ENCODE measurements at places on chromosomes 3 and 15. TPM values are rescaled to one million over a fixed set of nuclear protein-coding genes. Genes with fewer than 3 reads are reported as not detected.

DNA sequence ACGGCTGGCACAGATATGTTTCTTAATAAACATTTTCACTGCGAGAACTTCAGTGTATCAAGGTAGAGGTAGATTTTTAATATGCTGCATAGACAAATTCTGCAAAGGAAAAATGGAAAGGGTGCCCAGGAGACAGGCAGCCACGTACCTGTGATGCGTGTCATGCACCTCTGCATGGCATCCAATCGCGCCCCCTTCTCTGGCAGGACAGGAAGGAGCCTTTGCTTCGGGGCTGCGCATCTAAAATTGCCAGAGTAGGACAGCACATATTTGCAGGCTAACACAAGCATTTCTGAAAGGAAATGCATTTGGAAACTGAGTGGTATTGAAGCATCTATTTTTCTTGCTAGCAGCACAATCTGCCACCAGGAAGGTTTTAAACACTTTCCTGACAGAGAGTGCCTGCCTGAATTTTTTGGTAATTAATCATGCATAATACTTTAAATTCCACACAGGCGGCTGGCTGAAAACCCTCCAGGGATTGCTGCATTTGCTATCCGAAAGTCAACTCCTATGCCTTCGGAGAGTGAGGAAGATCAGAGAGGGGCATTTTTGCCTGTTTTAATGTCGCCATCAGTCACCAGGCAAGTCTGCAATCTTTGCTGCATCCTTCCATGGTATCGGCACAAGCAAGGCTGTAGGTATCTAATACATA lies 165.1 kb upstream of the ATP10A start:
- no peak for DNase-seq
- H3K27ac ChIP-seq = no peak overlapping the region
- no peaks in the 10 kb centered on the region for H3K27me3 ChIP-seq
- no peaks in the 10 kb centered on the region for H3K36me3 ChIP-seq
- no peak overlapping the region for H3K4me3 ChIP-seq

- H3K27me3 ChIP-seq = no peaks in the 10 kb centered on the region
- no peak overlapping the region for H3K27ac ChIP-seq
- no peaks in the 10 kb centered on the region for H3K4me1 ChIP-seq
- no peak for DNase-seq
- no peak overlapping the region for H3K4me3 ChIP-seq
Observed at GRCh38 chr15:31245756-31246155, 80.9 kb upstream of the KLF13 start.

GRCh38 chr15:72182673-72183072 lies 14.9 kb downstream of the GRAMD2A start:
- H3K36me3 ChIP-seq = no peaks in the 10 kb centered on the region
- H3K4me3 ChIP-seq = no peak overlapping the region
- H3K27ac ChIP-seq = no peak overlapping the region
- H3K4me1 ChIP-seq = peaks cover 11% of the 10 kb centered on the region
- no peak for DNase-seq

The ISLR2 gene
- 0.29 TPM for total RNA-seq

- H3K4me3 ChIP-seq = no peak overlapping the region
- no peaks in the 10 kb centered on the region for H3K27me3 ChIP-seq
- no peak for DNase-seq
- no peak overlapping the region for H3K27ac ChIP-seq
- no peaks in the 10 kb centered on the region for H3K4me1 ChIP-seq
Observed at GRCh38 chr3:184633237-184633579, 71.6 kb downstream of the EPHB3 start.

- no peaks in the 10 kb centered on the region for H3K27me3 ChIP-seq
- H3K4me1 ChIP-seq = no peaks in the 10 kb centered on the region
- H3K36me3 ChIP-seq = no peaks in the 10 kb centered on the region
- H3K4me3 ChIP-seq = no peak overlapping the region
- H3K27ac ChIP-seq = no peak overlapping the region
Observed at GRCh38 chr3:2078821-2079220, 19.8 kb upstream of the CNTN4 start.

The MKRN3 gene
- total RNA-seq = 14.2 TPM

The BMF gene
- 2.2 TPM for total RNA-seq

The WDR72 gene
- total RNA-seq = under 0.01 TPM

- H3K27ac ChIP-seq = no peak overlapping the region
- no peak for DNase-seq
- no peaks in the 10 kb centered on the region for H3K36me3 ChIP-seq
- no peak overlapping the region for H3K4me3 ChIP-seq
- no peaks in the 10 kb centered on the region for H3K27me3 ChIP-seq
- no peaks in the 10 kb centered on the region for H3K4me1 ChIP-seq
Observed at GRCh38 chr3:189567322-189567721, 63.9 kb upstream of the TP63 start.

The SIDT1 gene
- total RNA-seq = 142 TPM

DNA sequence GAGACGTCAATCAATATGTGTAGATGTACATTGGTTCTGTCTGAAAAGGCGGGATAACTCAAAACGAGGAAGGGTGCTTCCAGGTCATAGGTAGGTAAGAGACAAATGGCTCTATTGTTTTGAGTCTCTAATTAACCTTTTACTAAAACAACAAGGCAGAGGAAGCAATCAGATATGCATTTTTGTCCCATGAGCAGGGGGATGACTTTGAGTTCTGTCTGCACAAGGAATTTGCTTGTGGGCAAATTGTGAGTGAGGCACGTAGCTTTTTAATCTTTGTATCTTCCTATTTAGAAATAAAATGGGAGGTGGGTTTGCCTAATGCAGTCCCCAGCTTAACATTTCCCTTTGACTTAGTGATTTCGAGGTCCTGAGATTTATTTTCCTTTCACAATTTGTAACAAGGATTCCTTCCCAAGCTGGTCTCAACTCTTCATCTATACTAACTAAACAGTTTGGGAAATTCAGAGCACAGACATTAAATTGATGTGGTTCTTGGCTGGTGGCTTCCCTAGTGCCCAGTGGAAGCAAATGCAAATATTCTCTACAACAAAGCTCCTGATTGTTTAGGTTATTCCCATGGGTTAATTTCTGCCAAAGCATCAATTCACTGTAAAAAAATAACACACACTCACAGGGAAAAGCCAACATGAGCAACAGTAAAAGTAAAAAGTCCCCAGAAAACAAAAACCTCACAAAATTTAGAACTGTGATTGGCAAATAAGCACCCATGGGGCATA lies 738.8 kb upstream of the SGO1 start:
- no peak overlapping the region for H3K27ac ChIP-seq
- no peak for DNase-seq
- H3K4me3 ChIP-seq = no peak overlapping the region
- H3K36me3 ChIP-seq = no peaks in the 10 kb centered on the region
